B cell (primary cell): ENCODE measurements at places on chromosomes 16 and 17. TPM values are rescaled to one million over a fixed set of nuclear protein-coding genes. Genes with fewer than 3 reads are reported as not detected.

TBC1D26 gene
- total RNA-seq = 0.46 TPM in 1 of 2 replicates, not detected in the other

JPT1 gene
- 37.6 and 37.8 TPM in 2 replicates for total RNA-seq

WNT9B gene
- not detected in 2 replicates for total RNA-seq

TBC1D3C gene
- 7.3 and 13.5 TPM in 2 replicates for total RNA-seq

ABI3 gene
- 20.7 and 23.3 TPM in 2 replicates for total RNA-seq

GGT6 gene
- not detected in 2 replicates for total RNA-seq

GAS7 gene
- 13.6 and 15.6 TPM in 2 replicates for total RNA-seq

ACSM3 gene
- total RNA-seq = 76.3 and 84.2 TPM in 2 replicates

FA2H gene
- 1.0 TPM in 2 replicates for total RNA-seq

TNFRSF17 gene
- total RNA-seq = 4.6 and 6.3 TPM in 2 replicates

FN3K gene
- total RNA-seq = 1.8 and 2.6 TPM in 2 replicates

ERCC4 gene
- 11.9 and 13.2 TPM in 2 replicates for total RNA-seq

NOG gene
- total RNA-seq = not detected in 2 replicates
